Stimulated activated CD8-positive, alpha-beta memory T cell treated with anti-CD3 and anti-CD28 coated beads, Interleukin-7, amount 100 ng/mL, for 1 hour (primary cell): ENCODE measurements at places on chromosomes 4 and X.

GRCh38 chr4:175953960-175954521, 111.6 kb upstream of the WDR17 start:
- DNase-seq = no peak

DNA sequence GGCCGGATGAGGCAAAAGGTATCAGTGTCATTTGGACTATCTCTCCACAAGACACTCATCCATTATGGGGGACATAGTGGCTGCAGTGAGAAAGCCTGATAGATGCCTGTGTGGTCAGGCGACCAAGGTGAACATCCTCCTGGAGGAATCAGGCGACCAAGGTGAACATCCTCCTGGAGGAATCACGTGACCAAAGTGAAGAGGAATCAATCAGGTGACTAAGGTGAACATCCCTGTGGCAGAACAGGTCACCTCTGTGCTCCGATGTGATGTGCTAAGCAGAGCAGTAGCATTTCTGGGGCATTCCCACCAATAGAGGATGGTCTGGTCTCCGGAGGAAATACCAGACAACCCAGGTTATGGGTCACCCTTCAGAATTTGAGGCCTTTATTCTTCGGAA, 44.0 kb downstream of the RNF212 start:
- DNase-seq = no peak

- no peak for DNase-seq
Measured at GRCh38 chrX:67159437-67159836, 384.4 kb upstream of the AR start.

DNA sequence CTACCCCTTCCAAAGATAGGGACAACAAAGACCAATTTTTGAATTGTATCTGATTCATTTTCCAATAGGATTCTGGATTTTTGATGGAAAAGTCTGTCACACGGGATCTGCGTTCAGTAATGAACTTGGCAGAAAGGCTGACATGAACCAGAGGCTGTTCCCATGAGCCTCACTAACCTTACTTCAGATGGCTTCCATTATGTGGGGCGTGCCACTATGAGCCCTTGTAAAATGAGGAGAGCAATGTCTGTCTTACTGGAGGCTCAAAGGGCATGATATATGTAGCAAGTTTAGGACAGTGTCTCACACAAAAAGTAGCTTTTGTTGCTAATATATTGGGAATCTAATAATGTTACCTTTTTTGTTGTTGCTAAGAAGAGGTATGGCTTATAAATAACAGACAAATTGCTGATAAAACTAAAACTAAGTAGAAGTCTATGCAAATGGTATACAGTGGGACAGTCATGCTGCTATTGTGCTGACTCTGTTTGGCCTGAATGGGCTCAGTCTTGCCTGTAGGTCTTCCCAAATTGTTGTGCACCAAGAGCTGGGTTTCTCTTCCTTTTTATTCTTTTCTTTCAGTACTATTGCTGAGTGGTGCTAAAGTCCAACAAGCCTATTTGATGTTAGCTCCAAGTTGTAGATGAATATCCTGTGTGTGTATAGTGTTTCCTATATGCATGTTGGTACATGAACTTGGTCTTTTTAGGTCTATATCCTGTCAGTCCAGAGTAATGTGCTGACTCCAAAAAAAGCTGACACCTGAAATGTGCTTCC, 132.1 kb downstream of the SPRY1 start:
- no peak for DNase-seq

GRCh38 chrX:118215346-118215745, 98.7 kb upstream of the KLHL13 start:
- DNase-seq = no peak

- no peak for DNase-seq
Measured at GRCh38 chr4:111330786-111331185, 707.9 kb upstream of the PITX2 start.
